ENCODE measurements at places on chromosomes 11 and 22. TPM values are rescaled to one million over a fixed set of nuclear protein-coding genes. Genes with fewer than 3 reads are reported as not detected.

Gene RFPL1
- total RNA-seq = not detected

Gene LIF
- total RNA-seq = not detected

Gene CASP5
- not detected for total RNA-seq

Gene UCP2
- total RNA-seq = 2.9 TPM

Gene XKR3
- total RNA-seq = not detected

Gene SLC1A2
- total RNA-seq = not detected

Gene ZNF280B
- total RNA-seq = under 0.01 TPM

Gene CCDC87
- 1.2 TPM for total RNA-seq

Gene ROBO4
- under 0.01 TPM for total RNA-seq

Gene JAML
- not detected for total RNA-seq

Gene VEGFB
- 18.1 TPM for total RNA-seq

Gene ACTN3
- not detected for total RNA-seq

Gene PDE3B
- under 0.01 TPM for total RNA-seq

Data from placental epithelial cell (primary cell).